ENCODE measurements at places on chromosomes 6 and 20.

GRCh38 chr20:40503119-40503518 is 185.9 kb downstream of the MAFB start:
- DNase-seq = no peak

GRCh38 chr6:156687789-156688619 is 89.2 kb upstream of the ARID1B start:
- DNase-seq = no peak

DNA sequence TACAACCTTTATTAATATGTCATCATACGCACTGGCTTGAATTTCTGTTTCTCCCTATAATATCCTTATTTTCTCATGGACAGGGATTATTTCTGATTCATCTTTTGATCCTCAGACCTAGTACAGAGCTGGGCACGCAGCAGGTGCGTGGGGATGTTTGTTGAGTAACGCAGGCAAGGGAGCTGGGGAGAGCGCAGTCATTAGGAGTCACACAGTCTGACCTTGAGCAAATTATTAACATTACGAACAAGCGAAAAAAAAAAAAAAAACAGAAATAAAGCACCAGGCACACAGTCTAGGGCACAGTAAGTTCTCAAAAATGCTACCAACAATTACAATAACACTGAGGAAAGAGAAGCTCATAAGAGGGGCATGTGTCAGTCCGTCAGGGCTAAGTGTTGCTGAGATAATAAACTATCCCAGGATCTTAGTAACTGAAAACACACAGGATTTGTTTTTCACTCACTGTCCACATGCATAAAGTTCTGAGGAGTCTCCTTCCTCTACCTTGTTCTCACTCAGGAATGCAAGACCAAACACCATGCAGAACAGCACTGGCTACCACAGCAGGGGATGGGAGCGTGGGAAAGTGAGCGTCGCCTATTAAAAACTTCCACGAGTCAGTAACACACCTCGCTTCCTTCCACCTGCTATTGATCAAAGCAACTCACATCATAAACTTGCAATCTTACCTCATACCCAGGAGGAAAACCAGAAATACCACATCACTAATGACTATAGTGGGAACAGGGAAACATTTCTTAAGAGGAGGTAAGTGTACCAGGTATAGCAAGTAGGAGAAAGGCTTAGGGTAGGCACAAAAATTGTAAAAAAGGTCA is 56.9 kb downstream of the PDE10A start:
- no peak for DNase-seq

GRCh38 chr6:136784910-136785746 is 7.1 kb downstream of the MAP3K5 start:
- DNase-seq = no peak

DNA sequence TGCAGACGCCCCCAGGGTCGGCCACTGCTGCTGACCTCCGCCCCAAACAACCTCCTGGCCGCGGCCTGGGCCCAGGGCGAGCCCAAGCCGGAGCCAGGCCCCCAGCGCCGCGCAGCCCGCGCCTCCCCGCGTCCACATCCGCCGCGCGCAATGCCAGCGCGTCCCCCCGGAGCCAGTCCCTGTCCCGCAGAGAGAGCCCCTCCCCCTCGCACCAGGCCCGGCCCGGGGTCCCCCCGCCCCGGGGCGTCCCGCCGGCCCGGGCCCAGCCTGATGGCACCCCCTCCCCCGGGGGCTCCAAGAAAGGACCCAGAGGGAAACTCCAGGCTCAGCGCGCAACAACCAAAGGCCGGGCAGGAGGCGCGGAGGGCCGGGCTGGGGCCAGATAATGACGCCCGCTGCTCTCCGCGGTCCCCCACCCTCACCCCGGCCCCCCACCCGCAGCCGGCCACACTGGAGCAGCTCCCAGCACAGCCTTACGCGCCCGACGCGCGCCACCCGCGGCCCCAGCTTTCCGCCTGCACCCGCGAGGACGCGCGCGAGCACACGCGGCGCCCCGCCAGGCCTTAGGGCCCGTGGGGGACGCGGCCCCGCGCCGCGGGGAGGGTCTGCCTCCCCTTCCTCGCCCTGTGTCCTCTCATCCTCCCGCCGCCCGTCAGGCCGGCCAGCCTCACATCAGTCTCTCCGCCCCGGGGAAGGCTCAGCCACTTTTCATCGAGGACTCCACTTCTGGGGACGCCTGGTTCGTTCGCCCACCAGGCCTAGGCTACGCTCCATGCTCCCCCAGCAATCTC is 12.9 kb upstream of the SLC22A7 start:
- no peak for DNase-seq

DNA sequence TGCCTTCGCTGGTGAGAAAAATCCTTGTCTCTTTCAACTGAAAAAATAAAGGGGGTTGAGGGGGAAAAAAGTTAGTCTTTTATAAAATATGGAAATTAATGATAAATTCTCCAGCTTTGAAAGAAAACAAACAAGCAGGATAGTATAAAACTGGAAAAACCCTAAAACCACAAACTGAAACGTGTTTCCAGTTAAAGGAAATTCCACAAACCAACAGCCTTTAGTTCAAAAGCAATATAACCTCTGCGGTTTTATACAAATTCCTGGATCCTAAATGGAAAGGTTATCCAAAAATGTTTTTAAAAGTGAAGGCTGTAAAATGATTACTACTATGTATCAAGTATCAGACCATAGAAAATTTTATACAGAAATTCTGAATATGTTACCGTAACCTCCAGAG is 55.6 kb downstream of the BMP5 start:
- DNase-seq = no peak

DNA sequence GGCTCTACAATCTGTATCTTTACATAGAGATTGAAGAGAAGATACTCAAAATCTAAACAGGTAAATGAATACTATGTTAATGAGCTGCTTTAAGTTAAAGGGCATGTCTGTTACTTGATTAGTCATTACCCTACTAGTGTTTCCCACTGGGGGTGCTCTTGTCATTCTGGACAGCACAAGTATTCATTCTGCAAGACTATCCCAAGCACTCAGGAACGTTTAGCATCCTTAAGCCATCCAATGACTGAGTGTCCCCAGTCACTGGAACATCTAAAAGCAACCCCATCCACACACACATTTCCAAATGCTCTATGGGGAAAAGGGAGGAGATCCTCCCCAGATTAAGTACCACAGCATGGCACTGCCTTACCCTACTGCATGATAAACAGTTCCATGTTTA is 25.7 kb downstream of the EZR start:
- no peak for DNase-seq
